ENCODE measurements at places on chromosomes 4 and X.

GRCh38 chr4:54063737-54064316, 578 bp downstream of the CHIC2 start:
- peak; percentile 24 for DNase-seq

GRCh38 chrX:19839770-19840254, 47.6 kb downstream of the SH3KBP1 start:
- peak; percentile 5 for DNase-seq

DNA sequence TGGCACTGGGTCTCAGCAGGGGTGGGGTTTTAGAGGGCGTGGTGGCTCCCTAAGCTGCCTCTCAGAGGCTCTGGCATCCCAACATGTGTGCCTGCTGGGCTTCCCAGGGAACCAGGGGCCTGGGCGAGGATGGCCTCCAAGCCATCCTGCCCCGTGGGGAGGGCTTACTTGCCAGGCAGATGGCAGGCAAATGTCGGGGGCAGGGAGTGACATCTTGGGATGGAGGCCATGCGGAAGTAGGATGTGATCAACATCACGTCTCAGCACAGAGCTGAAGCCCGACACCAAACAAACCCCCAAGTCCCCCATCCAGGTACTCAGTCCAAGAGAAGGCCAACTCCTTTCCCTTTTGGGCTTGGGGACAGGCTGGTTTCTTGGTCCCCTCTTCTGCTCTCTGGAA, 4.7 kb downstream of the L1CAM start:
- DNase-seq: no peak

DNA sequence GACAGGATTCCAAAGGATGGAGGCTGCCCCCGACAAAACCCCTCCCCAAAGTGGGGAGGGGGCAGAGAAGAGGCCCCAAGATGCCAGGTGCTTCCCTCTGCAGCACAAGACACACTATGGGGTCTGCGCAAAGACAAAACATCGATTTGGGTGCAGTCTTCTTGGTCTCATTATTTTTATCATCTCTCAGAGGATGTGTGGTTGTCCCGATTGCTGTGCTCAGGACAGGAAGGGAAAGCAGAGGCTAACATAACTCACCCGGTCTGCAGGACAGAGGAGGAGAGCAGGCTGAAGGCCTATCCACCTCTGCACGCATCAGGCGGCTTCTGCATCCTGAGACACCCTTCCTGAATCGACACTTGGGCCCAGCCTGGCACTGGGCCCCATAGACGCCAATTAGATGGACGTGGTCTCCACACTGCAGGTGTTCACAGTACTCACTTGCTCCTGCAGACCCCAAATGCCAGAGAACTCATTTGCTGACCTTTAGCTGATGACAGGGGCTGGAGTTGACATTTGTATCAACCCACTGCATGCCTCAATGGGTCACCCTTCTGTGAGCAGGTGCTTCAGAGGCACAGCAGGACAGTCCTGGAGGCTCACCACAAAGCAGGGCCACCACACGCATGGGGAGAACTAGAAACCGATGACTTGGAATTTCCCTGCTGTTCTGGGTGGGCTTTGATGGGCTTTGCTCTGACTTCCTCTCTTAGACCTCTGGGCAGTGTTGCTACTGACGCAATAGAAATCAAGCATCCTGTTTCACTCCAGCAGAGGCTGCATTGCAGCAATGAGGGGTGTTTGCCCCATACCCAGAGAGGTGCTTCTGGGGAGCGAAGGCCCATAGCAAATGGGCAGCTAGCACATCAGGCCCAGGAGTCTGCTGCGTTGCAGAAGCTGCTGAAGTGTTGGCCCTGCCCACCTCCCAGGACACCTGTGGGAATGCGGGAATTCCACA, 96.3 kb upstream of the ENPP6 start:
- no peak for DNase-seq

DNA sequence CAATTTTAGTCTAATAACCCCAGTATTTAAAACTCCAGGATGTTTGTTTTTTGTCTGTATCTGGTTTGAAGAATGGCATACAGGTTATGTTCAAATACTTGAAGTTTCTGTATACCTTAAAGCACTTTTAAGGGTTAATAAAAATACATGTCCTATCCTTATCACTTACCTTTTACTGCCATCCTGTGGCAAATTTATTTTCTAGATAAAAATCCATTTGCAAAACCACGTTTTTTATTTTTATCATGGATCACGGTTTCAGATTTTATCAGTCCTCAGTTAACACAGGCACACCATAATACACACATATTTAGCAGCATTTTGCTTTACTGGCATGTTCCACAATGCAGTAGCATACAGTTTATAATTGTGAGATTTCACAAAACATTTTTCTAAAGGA, 113.3 kb upstream of the H2AZ1 start:
- no peak for DNase-seq

DNA sequence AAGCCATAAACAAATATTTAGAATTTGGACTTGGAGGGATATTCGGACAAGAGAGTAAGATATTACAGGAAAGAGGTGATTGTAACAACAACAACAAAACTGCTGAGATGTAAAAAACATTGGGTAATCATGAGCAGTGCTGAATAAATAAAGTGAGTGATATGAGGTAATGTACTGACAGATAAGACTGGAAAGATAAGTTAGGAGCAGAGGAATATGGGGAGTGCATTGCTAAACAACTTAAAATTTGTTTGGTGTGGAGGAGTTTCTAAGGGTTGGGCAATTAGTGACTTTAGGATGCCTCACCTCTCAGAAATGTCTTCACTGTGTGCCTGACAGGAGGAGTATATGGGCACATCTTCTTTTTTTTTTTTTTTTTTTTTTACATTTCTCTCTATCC, 637.8 kb upstream of the GRIA3 start:
- DNase-seq: no peak

DNA sequence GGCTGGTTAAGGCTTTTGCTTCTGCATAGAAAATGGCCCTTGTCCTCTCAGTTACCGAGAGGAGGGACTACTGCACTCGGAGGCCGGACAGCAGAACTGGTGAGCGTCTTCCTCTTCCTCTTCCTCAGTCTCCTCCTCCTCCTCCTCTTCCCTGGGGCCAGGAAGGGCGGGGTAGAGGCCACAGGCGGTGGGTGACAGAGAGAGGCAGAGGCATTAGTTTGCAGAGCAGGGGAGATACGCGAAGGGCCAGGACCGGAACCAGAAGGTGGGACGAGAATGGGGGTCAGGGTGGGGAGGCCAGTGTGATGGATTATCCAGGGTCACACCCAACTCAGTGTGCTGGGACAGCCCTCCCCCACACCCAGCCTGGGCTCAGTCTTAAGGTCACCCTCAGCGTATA, 14.5 kb downstream of the IQSEC2 start:
- no peak for DNase-seq

- DNase-seq: no peak
Measured at GRCh38 chrX:1492421-1493012, 39.8 kb upstream of the ASMTL start.

GRCh38 chrX:27463187-27463586, at the start of gene PPP4R3C:
Gene PPP4R3C (minus strand): TSS chrX:27463341. CDS start chrX:27463296, 45 bp downstream.
- no peak for DNase-seq

DNA sequence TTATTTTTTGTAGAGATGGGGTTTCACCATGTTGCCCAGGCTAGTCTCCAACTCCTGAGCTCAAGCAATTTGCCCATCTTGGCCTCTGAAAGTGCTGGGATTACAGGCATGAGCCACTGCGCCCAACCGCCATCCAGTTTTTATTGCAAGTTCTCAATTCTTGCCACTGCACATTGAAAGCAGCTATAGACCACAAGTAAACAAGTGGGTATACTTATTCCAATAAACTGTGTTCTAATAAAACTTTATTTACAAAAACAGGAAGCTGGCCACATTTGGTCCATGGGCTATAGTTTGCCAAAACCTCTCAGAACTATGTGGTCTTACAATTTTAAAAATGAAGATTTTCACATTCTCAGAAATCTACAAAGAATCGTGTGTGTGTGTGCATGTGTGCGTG, 313.6 kb upstream of the RASGEF1B start:
- no peak for DNase-seq

DNA sequence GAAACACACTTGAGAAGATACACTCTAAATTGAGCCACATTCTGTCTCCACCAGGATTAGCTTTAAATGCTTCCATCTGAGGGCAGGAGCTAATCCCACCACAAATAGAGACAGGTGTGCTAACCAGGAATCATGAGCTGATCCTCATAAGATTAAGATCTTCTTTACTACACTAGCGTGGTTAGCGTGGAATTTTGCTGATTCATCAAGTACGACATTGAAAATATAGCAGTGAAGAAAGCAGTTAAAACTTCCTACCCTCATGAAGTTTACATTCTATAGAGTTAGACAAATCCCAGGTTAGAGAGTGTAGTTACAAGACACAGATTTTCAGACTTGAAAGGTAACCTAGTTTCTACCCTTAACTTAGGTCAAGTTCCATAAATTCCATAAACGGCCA, 5.3 kb upstream of the APELA start:
- DNase-seq: no peak

GRCh38 chr4:175779081-175779620, 32.9 kb downstream of the GPM6A start:
- no peak for DNase-seq

GRCh38 chr4:135718019-135718418, 1516.4 kb upstream of the PABPC4L start:
- DNase-seq: no peak

- DNase-seq: no peak
Measured at GRCh38 chrX:140432346-140433175, 72.3 kb downstream of the SOX3 start.

DNA sequence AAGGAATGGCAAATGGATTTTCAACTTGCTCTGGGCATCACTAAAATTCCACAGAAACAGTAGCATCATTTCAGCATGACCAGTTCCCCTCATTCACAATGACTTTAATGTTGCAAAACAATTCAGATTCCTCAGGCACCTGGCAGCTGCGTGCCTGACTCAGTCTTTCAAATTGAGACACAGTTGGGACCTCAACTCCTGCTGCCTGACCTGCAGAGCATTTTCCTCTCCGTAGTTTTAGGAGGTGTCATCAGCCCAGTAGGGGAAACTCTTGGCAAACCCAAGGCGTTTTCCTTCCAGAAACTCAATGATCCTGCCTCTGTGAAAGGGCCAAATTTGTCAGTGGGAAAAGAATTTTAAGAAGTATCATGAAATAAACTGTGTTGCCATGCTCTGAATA, 388.9 kb downstream of the SPRY1 start:
- no peak for DNase-seq

GRCh38 chrX:72080800-72081199, 50.9 kb downstream of the RTL5 start:
- no peak for DNase-seq

DNA sequence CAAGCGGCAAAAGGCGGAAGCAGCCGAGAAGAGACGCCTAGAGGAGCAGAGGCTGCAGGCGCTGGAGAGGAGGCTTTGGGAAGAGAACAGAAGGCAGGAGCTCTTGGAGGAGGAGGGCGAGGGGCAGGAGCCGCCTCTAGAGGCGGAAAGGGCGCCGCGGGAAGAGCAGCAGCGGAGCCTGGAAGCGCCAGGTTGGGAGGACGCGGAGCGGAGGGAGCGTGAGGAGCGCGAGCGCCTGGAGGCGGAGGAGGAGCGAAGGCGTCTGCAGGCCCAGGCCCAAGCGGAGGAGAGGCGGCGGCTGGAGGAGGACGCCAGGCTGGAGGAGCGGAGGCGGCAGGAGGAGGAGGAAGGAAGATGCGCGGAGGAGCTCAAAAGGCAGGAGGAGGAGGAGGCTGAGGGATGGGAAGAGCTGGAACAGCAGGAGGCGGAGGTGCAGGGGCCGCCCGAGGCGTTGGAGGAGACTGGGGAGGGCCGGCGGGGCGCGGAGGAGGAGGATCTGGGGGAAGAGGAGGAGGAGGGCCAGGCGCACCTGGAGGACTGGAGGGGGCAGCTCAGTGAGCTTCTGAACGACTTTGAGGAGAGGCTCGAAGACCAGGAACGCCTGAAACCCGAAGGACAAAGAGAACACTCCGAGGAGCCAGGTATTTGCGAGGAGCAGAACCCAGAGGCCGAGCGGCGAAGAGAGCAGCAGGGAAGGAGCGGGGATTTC, 72.9 kb downstream of the AASDH start:
- no peak for DNase-seq

GRCh38 chr4:106985830-106986229, 50.3 kb downstream of the DKK2 start:
- no peak for DNase-seq

DNA sequence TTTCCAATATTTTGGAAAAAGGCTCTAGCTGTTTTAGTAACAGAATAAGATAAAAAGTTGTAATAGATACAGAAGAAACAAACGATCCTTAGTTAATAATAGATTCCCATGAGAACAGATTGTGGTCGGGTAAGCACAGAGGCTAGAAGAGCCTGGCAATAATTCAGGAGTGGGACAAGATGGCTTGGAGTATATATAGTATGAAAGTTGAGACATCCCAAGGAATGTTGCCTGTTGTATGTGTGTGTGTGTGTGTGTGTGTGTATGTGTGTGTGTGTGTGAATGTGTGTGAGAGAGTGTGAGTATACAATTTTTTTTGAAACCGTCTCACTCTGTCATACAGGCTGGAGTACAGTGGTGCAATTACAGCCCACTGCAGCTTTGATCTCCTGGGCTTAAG, 150.7 kb downstream of the PDGFC start:
- no peak for DNase-seq

DNA sequence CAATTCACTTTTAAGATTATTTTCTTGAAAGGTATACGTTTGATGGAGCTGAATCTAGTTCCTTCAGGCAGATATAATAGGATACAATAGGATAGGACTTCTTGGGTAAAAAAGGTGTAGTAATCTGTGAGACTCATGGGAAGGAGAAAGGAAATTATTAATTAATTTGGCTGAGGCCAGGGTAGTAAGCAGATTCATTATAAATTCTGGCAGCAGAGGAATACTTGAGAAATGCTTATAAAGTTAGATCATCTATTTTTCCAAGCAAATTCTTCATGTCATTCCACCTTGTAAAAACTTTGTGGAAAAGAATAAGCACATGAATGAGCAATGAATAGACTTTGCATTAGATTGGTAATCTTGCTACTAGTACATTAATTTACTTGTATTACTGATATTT, 46.9 kb downstream of the GYPE start:
- no peak for DNase-seq

DNA sequence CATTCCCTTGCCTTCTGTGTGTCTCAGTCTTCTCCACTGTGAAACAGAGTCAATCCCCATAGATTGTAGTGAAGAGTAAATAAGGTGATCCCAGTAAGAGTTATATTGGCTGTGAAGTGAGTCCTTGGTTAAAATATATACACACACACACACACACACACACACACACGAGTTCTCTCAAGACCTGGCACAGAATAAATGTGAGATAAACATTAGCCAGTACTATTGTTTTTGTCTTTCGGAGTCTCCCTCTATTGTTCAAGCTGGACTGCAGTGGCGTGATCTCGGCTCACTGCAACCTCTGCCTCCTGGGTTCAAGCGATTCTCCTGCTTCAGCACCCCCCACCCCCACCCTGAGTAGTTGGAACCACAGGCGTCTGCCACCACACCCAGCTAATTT, 44.8 kb upstream of the FAM156A start:
- no peak for DNase-seq

- DNase-seq: no peak
Measured at GRCh38 chr4:39700554-39700953, 2.6 kb downstream of the UBE2K start.

GRCh38 chr4:52106660-52107059, 55.6 kb downstream of the SPATA18 start:
- DNase-seq: no peak

- peak; percentile 79 for DNase-seq
Measured at GRCh38 chr4:61992351-61992750, 792.2 kb downstream of the ADGRL3 start.
